Ammon's horn (tissue), 1 donor: ENCODE measurements at places on chromosomes 2 and 18.

GRCh38 chr2:138654146-138654545 lies 126.0 kb downstream of the NXPH2 start:
- DNase-seq, result no peak

GRCh38 chr18:11821643-11822237 lies 29.5 kb upstream of the CHMP1B start:
- DNase-seq, result no peak

GRCh38 chr18:24536834-24537233 lies 76.4 kb downstream of the HRH4 start:
- no peak for DNase-seq

DNA sequence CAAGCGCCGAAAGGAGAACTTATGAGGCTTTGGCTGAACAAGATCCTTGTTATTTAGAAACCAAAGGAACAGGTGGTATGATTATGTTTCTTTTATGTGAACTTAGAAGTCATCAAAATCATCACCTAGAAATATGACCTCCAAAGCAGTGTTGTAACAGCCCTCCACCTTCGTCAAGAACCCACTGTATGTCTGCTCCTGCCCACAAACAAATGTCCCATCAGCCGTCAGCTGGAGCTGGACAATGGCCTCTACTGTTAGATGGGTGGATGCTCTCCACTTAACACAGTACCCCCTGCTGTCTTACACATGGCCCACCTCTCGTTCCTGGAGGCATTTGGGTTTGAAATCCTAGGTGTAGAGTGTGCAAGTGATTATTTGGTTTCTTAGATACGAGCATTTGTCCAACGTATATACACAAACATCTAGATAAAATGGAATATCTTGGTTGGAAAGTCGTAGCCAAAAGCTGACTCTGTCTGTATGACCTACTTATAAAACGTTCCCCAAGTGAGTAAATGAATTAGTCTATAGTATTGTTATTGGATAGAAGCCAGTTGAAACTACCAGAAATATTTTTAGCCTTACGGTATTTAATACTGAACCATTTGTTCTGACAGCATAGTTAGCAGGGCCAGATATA lies 113.0 kb downstream of the CRIM1 start:
- DNase-seq, result no peak

- DNase-seq, result no peak
These were observed 23.7 kb upstream of the TMEM214 start for GRCh38 chr2:27009083-27009482.

DNA sequence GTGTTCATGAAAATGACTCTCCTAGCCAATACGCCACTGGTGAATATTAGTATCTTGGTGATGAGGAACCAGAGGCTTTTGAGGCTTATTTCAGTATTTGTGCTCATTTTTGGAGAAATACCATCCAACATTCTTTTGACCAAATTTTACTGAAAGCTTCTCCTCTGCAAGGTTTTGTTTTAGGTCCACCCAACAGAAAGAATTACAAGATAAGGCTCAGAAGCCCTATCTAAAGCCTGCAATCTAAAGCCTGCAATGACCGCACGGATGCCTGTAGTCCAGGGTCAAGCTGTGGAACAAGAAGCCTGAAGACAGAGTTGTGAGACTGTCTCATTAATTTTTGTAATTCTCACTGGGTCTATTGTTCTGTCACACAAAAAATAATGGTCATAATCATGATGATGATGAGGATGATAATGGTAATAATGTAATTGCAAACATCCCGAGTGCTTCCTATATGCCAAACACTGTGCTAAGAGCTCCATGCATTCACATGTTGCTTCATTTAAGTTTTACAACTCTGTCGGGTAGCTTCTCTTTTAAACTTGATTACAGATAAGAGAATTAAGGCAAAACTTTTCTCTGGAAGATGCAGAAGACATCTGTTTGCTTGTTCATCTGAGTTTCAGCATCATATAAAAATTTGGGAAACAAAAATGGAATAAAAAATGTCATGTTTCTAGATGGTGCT lies 33.2 kb upstream of the NCOA1 start:
- DNase-seq, result no peak

GRCh38 chr2:206031950-206032567 lies 53.9 kb downstream of the INO80D start:
- DNase-seq, result no peak

DNA sequence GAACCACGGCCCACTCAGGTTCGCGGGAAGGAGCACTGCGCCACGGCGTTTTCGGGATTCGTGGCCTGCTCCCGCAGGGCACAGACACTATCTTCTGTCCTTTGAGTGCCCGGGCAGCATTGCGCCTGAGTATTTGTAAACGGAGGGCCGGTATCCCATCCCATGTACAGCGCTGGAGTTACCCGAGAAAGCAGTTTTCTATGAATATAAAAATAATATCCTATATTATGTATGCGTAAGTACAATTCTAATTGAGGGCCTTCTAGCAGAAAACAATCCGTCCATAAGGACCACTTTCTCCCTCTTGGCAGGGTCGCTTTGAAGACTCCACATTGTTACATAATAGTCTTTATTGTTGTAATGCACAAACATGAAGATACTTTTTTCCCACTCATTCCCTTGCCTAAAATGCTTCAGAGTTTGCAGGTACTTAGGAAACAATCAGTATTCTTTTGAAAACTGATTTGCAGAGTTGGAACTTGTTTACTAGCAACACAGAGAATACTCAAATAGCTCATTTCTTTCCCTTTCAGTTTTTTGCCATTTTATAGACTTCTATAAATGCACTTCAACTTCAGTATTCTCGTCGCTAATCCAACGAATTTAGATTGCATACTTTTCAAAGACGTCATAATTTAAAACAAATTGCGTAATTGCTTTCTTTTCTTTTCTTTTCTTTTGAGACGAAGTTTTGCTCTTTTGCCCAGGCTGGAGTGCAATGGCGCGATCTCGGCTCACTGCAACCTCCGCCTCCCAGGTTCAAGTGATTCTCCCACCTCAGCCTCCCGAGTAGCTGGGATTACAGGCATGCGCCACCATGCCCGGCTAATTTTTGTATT lies 1.0 kb upstream of the REV1 start:
- no peak for DNase-seq
